Amniotic epithelial cell (primary cell): ENCODE measurements at places on chromosomes 1 and 21.

DNA sequence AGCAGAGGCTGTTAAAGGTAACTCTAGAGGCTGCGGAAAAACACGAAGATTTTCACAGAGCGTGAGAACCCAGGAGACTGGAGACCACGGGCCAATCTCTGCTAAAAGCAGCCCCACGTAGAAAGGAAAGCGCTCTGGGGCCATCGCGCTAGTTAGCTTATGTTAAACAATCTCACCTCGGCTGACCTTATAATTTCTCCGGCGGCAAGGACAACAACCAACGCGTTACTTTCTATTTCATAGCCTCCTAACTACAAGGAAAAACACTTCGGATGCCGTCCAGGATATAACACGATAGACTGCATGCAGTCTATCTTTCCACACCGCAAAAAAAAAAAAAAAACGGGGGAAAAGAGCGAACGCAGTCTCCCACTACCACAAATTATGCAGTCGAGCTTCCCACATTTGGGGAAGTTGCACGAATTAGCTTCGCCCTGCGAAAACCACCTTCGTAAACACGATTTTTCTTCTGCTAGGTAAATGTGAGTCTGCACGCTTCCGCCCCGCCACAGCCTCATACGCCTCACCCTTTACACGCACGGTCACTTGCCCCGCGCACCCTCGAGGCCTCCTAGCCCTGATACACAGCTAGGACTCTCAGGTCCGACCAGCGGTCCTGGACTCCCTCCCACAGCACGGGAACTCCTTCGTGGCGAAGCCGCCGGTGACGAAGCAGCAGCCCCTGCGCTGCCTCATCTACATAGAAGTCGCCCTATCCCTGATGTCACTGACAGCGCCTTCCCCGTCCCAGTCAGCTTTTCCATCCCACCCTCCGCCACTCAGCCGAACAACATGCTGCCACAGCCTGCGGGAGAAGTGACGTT lies 87.8 kb downstream of the PRKAB2 start:
- peak; percentile 85 for DNase-seq

GRCh38 chr1:36151845-36152203 lies 2.5 kb upstream of the TRAPPC3 start:
- no peak for DNase-seq

DNA sequence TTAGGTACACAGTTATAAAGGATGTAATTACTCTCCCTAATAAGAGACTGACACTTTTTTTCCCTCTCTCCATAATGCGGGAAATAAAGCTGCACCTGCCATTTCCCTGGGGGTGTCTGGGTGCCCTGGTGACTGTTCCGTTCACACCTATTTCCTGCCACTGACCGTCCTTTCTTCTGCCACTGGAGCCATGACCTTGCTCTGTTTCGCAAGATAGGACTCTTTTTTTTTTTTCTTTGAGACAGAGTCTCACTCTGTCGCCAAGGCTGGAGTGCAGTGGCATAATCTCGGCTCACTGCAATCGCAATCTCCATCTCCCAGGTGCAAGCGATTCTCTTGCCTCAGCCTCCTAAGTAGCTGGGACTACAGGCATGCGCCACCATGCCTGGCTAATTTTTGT lies 66.1 kb upstream of the SERBP1 start:
- no peak for DNase-seq

GRCh38 chr21:16427587-16428087 lies 697.9 kb downstream of the USP25 start:
- DNase-seq, result no peak

- no peak for DNase-seq
Measured at GRCh38 chr1:105122041-105122440, 1372.3 kb downstream of the AMY1C start.

GRCh38 chr1:93635614-93636543 lies 45.8 kb downstream of the BCAR3 start:
- DNase-seq, result no peak

GRCh38 chr1:154607106-154607608 lies 829 bp downstream of the ADAR start:
- DNase-seq, result peak; percentile 63

GRCh38 chr1:163744301-163744887 lies 422.6 kb downstream of the NUF2 start:
- no peak for DNase-seq

DNA sequence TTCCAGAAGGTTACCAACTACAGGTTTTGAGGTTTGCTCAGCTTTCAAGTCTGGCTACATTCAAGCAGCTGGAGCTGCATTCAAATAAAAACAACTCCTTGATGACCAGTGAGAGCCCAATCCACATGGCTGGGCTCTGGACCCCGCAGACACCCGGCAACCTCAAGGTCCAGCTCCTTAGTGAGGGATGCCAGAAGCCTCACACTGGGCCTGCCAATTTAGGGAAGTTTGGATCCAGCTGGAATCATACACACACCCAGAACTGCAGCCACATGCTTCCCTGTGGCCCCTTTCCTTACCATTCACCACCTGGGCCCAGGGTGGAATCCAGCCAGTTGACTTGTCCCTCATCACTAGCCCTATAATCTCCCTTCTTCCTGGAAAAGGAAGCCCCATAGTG lies 123.7 kb downstream of the UBE2U start:
- DNase-seq, result no peak

DNA sequence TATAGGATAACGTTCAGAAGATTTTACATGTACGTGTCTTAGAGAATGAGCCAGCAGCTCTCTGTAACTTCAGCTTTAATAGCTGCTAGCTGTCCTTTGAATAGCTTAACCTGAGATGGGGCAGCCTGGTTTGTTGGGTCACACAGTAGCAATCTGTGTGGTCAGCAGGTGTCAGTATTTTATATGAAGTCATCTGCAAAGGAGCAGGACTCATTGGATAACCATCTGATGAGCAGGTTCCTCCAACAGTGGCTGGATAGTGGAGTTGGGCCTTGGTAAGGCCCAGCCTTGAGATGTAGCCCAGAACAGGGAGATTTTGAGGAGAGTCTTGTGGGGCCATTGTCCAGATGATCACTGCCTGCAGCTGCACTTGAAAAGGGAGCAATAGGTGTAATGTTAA lies 6.4 kb downstream of the GSTM5 start:
- peak; percentile 49 for DNase-seq

DNA sequence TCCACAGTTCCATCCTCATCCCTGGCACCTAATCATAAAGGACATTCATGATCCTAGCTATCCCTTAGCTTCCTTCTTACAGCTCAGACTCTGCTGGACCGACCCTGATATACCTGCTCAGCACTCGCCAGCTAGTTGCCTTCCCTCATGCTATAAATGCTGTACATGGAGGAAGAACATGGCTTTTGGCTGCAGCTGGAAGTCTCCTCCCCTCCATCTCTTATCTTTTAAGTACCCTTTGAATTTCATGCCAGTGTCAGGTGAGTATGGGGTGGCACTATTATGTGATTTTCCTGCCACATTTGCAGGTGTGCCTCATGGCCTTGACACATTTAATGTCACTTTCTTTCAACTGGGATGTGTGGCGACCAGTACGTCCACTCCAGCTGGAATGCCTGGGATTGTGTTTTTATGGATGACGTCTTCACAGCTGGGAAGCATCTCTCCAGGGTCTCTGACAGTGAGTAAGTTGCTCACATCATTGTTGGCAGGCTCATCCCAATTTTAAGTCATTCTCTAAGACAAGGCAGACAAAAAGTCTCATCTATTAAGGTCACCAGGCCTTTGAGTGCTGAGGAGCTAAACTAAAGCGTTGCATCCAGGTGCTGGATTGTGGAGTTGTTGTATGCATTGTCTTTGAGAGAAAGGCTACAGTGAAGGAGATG lies 43.4 kb downstream of the RUNX1 start:
- no peak for DNase-seq

GRCh38 chr1:56844545-56845136 lies 10.0 kb upstream of the C8A start:
- no peak for DNase-seq

DNA sequence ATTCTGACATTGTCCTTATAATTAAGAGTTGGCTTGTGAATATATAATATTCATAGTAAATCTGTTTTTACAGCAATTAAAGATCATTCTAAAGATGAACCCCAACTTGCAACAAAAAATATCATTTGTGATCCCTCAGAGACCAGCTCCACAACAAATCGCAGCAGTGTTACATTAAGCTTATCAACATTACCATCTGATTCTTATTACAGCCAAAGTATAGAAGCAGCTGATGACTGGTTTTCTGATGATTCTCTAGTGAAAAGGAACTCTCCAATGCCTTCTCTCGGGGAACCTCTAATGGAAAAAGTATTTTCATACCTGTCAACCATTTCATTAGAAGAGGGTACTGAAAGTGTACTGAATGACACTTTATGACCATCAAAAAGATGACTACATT lies 45.4 kb downstream of the C1orf185 start:
- DNase-seq, result no peak

DNA sequence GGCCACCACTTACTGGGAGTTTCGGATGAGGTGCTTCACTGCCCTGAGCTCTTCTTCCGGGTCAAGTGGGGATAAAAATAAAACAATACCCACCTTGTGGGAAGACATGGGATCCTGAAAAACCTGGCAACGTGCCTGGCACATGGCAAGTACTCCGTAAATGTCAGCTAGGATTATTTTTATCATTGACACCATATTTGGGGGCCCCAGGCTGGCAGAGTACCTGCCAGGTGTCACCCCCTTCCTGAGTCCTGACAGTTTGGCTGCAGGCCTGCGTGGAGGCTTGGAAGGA lies 9.2 kb upstream of the EPHA2 start:
- DNase-seq, result no peak

DNA sequence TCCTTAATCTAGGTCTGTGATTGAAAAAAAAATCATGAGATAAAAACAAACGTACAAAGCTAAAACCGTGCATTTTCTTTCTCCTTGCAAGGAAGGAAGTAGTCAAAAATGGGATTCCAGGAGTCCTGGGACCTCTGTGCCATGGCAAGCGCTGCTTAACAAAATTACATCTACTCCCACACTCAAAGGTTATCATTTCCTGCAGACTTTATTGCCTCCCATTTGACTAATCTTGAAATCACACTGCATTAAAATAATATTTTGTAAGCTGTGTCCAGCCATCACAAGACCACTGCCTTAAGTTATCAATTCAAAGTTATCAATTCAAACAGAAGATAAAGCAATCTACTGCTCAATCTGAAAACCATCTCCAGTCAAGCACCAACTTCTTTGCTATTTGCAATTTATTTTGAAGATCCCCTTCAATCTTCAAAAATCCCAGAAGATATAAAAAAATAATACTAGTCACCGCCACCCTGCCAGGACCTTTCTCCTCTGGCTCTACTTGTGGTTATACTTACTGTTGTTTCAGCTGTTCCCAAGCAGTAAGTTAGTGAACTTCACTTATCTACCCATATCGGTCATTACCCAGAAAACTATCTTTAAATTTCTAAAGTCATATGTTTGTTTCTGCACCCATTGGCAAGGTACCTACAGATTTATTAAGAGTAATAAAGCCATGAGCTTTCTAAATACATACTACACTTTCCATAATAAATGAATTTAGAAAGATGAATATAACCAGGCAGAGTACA lies 38.1 kb upstream of the RAP1GAP start:
- no peak for DNase-seq

GRCh38 chr21:36839123-36839522 lies 127.3 kb downstream of the HLCS start:
- peak; percentile 42 for DNase-seq

GRCh38 chr1:116203920-116204319 lies 92.7 kb downstream of the MAB21L3 start:
- no peak for DNase-seq

DNA sequence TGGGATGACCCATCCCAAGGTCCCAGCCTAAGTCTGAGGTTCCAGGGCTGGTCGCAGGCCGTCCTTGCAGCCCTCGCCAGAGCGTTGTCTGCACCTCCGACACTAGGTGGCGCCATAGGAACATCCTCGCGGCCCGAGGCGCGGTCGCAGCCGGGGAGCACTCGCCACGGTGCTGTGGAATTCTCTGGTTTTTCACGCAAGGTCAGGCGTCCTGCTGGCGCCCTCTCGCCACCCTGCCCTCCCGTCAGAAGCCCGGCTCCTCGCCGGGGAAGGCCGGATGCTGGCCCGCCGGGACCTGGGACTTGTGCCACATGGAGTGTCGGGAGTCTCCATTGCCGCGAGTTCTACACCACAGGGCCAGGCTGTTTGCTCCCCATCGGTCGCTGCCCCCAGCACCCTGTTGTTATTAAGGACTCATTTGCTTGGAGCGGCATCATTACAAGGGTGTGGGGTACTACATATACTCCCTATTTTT lies 196.8 kb upstream of the LMO4 start:
- peak; percentile 65 for DNase-seq

GRCh38 chr21:36518883-36519492 lies 39.1 kb upstream of the CLDN14 start:
- DNase-seq, result no peak

DNA sequence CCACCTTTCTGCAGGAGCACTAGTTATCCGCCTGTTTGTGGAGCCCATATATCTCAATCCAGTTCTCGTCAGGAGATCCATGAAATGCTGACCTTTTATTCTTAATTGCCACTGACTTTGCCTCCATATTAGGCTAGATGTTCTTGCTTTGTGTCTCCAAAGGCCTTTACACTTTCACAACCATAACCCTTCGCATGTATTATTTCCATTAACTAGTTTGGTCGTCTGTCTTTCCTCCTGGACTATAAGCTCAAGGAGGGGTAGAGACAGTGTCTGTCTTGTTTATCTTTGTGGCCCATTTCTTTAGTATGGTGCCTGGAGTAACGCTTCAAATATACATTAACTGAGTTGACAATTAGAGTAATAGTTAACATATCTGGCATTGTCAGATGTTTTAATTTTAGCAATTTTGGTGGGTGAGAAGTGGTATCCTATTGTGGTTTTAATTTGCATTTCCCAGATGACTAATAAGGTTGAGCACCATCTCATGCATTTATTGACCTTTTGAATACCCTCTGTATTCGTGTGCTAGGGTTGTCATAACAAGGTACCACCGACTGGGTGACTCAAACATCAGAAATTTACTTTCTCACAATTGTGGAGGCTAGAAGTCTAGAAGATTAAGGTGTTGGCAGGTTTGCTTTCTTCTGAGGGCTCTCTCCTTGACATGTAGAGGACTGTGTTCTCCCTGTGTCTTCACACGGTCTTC lies 21.7 kb upstream of the IL12RB2 start:
- no peak for DNase-seq

GRCh38 chr1:42282867-42283583 lies 52.0 kb downstream of the FOXJ3 start:
- DNase-seq, result peak; percentile 40

DNA sequence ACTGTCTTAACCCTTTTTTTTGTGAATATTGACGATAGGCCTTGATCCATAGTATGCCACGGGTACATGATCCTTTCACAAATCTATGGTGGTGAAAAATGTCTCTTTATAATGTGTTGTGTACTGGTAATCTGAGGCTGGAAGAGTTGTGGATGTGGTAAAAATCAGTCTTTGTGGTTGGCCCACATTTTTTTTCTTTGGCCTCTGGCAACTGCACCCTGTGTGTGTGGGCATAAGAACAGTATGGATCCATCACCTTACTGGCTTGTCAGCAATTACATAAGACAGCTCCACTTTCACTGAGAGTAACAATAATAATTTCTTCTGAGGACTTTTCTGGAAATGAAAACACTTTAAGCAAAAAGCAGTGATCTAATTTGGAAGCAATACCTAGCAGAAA lies 101.6 kb downstream of the GABPA start:
- DNase-seq, result peak; percentile 83

DNA sequence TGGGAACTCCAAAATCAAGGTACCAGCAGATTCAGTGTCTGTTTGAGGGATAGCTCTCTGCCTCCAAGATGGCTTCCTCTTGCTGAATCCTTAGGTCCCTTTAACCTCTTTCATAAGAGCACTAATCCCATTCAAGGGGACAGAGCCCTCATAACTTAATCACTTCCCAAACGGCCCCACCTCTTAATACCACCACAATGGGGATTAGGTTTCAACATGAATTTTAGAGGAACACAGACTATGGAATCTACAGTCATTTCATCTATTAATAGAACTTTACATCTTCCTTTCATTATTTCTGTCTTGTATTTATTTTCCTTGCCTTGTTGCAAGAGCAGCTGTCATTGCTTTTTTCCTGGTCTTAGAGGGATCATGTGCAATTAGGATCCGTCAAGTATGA lies 30.3 kb downstream of the HOOK1 start:
- DNase-seq, result no peak
